ENCODE measurements at places on chromosomes 11 and 22. TPM values are rescaled to one million over a fixed set of nuclear protein-coding genes. Genes with fewer than 3 reads are reported as not detected.

NAV2 gene
- total RNA-seq: 33.2 TPM

FAM83F gene
- total RNA-seq: 11.4 TPM

TM7SF2 gene
- 18.2 TPM for total RNA-seq

DNA sequence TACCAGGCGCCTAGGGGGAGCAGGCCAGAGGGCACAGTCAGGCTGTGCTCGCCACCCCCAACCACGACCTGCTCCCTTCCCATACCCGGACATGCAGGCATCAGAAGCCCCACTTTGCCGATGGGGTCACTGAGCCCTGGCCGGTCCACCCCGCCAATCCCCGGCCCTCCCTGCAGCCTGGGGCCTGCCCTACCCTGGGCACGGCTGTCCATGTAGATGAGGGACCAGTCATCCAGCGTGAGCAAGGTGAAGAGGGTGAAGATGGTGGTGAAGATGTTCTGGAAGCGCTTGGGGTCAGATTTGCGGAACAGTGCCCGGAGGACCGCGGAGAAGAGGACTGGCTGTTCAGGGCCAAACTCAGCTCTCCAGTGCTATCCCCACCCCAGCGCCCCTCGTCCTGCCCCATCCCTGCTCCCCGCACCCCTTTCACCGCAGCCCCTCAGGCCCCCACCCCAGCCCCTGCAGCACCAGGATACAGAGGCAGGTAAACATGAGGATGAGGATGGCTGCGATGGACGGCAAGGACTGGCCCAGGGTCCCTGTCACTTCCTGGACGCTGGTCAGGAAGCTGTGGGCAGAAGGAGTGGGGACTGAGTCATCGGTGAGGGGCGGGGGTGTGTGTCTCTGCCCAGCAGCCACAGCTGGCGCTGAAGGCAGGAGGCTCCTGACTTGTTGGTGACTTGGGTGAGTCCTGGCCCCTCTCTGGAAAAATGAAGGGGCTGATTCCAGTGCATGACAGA, 5.5 kb downstream of the CATSPER1 start:
- no peak for DNase-seq
